ENCODE measurements at places on chromosomes 16 and 17. TPM values are rescaled to one million over a fixed set of nuclear protein-coding genes. Genes with fewer than 3 reads are reported as not detected.
A peak's percentile ranks its signal among the peaks of the same experiment; 100 is the strongest.

GRCh38 chr17:38431346-38432145, 3.3 kb downstream of the ARHGAP23 start:
- no peak overlapping the region for H3K27ac ChIP-seq
- no peak for DNase-seq
- H3K27me3 ChIP-seq: no peaks in the 10 kb centered on the region
- no peak overlapping the region for H3K4me3 ChIP-seq
- H3K4me1 ChIP-seq: peaks cover 15% of the 10 kb centered on the region

- H3K4me1 ChIP-seq: peaks cover 8% of the 10 kb centered on the region
- DNase-seq: no peak
- peaks cover 5% of the 10 kb centered on the region for H3K36me3 ChIP-seq
- no peak overlapping the region for H3K27ac ChIP-seq
- no peak overlapping the region for H3K4me3 ChIP-seq
- peaks cover 10% of the 10 kb centered on the region for H3K27me3 ChIP-seq
Measured at GRCh38 chr17:78528541-78528940, 48.7 kb downstream of the DNAH17 start.

The GINS2 gene
- total RNA-seq: 6.9 TPM

- H3K4me3 ChIP-seq: peak within 1 kb of the TSS; percentile 76
- H3K27me3 ChIP-seq: no peaks in the 10 kb centered on the region
- H3K36me3 ChIP-seq: no peaks in the 10 kb centered on the region
- peak within 1 kb of the TSS; percentile 75 for H3K27ac ChIP-seq
Measured at GRCh38 chr17:19867329-19868078, at the start of gene ULK2. TSS of gene ULK2 (minus strand) at chr17:19867936. CDS start at chr17:19867417, 519 bp downstream.

The CCL16 gene
- total RNA-seq: not detected

- H3K4me3 ChIP-seq: no peak overlapping the region
- DNase-seq: no peak
- no peaks in the 10 kb centered on the region for H3K27me3 ChIP-seq
- H3K27ac ChIP-seq: no peak overlapping the region
Measured at GRCh38 chr16:27995378-27995777, 68.1 kb downstream of the GSG1L start.

DNA sequence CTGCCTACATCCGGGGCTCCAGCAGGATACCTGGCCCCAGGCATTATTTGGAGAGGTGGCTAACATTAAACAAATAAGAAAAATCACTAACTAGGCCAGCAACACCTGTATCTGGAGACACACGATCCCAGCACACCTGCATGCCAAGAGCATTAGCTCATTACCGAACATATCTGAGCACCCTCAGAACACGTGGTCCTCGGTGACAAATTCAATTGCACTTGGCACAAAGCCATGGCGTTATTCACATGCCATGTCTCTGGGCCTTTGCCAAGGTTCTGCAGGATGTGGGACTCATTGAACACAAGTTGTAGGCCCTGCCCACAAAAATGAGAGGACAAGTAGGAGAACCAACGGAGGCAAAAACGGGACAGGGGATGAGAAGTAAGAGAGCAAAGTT, 552.3 kb downstream of the TOX3 start:
- H3K4me1 ChIP-seq: peaks cover 14% of the 10 kb centered on the region
- no peak overlapping the region for H3K4me3 ChIP-seq
- peak; percentile 91 for DNase-seq

The CARD14 gene
- total RNA-seq: 0.20 TPM

The PRSS33 gene
- total RNA-seq: not detected

- peaks cover 12% of the 10 kb centered on the region for H3K27me3 ChIP-seq
- no peaks in the 10 kb centered on the region for H3K36me3 ChIP-seq
- H3K27ac ChIP-seq: no peak overlapping the region
- H3K4me3 ChIP-seq: no peak overlapping the region
- DNase-seq: peak; percentile 71
Measured at GRCh38 chr16:77499373-77500285, 64.8 kb upstream of the ADAMTS18 start.

The PITPNM3 gene
- total RNA-seq: 30.6 TPM

- H3K36me3 ChIP-seq: peaks cover 7% of the 10 kb centered on the region
- no peak for DNase-seq
- no peak overlapping the region for H3K27ac ChIP-seq
- no peaks in the 10 kb centered on the region for H3K27me3 ChIP-seq
- H3K4me3 ChIP-seq: no peak overlapping the region
Measured at GRCh38 chr16:83682116-83682867, 125.5 kb upstream of the HSBP1 start.

The RCVRN gene
- total RNA-seq: not detected

GRCh38 chr17:65977041-65977440, 214.9 kb downstream of the CEP112 start:
- H3K36me3 ChIP-seq: no peaks in the 10 kb centered on the region
- H3K4me3 ChIP-seq: no peak overlapping the region
- no peak for DNase-seq
- H3K27me3 ChIP-seq: no peaks in the 10 kb centered on the region
- no peaks in the 10 kb centered on the region for H3K4me1 ChIP-seq

DNA sequence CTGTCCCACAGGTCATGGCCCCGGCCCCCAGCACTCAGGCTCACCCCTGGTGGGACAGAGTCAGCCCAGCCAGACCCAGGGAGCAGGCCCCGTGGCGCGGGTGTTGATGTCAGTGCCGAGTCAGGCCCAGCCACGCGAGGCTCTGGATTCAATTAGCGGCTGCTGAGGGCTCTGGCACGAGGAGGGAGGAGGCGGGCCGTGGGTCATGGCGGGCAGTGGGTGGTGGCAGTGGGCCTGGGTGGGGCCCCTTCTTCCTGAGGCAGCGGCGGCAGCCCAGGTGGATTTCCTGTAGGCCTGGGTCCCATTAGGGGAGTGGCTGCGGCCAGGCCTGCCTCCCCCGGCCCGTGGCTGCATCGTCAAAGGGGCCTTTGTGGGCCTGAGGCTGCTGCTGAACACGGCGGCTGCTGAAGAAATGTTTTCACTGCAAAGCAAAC, 12.9 kb downstream of the VASN start:
- DNase-seq: no peak
- no peaks in the 10 kb centered on the region for H3K27me3 ChIP-seq
- H3K36me3 ChIP-seq: peaks cover 12% of the 10 kb centered on the region
- H3K27ac ChIP-seq: no peak overlapping the region
- no peaks in the 10 kb centered on the region for H3K4me1 ChIP-seq

- H3K27ac ChIP-seq: no peak overlapping the region
- H3K27me3 ChIP-seq: no peaks in the 10 kb centered on the region
- DNase-seq: no peak
- H3K36me3 ChIP-seq: no peaks in the 10 kb centered on the region
- no peaks in the 10 kb centered on the region for H3K4me1 ChIP-seq
Measured at GRCh38 chr16:73140929-73141328, 93.0 kb upstream of the ZFHX3 start.

The SLC16A13 gene
- 11.1 TPM for total RNA-seq

DNA sequence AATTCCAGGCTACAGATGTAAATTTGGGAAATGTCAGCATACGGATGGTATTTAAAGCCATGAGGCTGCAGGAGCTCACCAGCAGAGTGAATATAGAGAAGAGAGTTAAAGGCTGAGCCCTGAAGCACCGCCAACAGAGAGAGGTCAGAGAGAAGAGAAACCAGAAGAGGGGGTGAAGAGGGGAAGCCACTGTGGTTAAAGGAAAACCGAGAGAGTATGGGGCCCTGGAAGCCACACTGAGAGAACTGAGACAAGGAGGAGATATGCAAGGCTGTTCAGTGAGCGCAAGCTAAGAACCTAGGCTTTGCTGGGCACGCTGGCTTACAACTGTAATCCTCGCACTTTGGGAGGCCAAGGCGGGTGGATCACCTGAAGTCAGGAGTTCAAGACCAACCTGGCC, 24.6 kb downstream of the COPRS start:
- no peaks in the 10 kb centered on the region for H3K4me1 ChIP-seq
- no peaks in the 10 kb centered on the region for H3K27me3 ChIP-seq
- H3K4me3 ChIP-seq: no peak overlapping the region
- no peak for DNase-seq
- H3K36me3 ChIP-seq: no peaks in the 10 kb centered on the region

The MPP2 gene
- not detected for total RNA-seq

The GNG13 gene
- total RNA-seq: not detected

DNA sequence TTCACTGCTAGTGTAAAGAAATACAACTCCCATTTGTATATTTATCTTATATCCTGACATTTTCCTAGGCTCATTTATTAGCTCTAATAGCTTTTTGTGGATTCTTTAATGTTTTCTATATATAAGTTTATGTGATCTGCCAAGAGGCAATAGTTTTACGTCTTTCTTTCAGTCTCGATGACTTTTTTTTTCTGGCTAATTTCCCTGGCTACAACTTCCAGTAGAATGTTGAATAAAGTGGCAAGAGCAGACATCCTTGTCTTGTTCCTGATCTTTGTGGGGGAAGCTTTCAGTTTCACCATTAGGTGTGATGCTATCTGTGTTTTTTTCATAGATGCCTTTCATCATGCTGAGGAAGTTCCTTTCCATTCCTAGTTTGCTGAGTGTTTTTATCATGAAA, 43.9 kb upstream of the ABCA3 start:
- no peak for DNase-seq
- H3K27me3 ChIP-seq: no peaks in the 10 kb centered on the region
- no peak overlapping the region for H3K27ac ChIP-seq
- H3K4me3 ChIP-seq: no peak overlapping the region

DNA sequence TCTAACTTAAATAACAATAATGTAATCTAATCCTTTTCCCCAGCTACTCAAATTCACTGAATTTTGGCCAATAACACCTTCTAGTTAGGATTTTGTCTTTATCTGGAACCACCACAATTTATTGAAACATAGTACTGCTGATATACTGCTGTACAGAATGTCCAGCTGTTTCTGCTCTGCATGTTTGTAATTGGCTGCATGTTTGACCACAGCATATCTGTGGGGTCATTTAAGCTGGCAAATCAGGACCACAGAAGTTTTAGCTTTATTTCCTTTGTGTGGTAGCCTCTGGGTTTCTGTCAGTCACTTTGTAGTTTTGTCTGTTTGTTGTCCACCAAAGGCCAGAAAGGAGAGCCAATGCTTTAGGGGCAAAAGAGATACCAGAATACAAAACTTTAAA, 22.2 kb upstream of the RAB11FIP4 start:
- H3K36me3 ChIP-seq: peaks cover 52% of the 10 kb centered on the region
- H3K27ac ChIP-seq: peak overlapping the region; percentile 16
- H3K27me3 ChIP-seq: no peaks in the 10 kb centered on the region
- H3K4me1 ChIP-seq: no peaks in the 10 kb centered on the region
